ENCODE measurements at places on chromosomes 11 and 22.

- DNase-seq = no peak
Observed at GRCh38 chr22:22080270-22080669, 97.7 kb upstream of the TOP3B start.

DNA sequence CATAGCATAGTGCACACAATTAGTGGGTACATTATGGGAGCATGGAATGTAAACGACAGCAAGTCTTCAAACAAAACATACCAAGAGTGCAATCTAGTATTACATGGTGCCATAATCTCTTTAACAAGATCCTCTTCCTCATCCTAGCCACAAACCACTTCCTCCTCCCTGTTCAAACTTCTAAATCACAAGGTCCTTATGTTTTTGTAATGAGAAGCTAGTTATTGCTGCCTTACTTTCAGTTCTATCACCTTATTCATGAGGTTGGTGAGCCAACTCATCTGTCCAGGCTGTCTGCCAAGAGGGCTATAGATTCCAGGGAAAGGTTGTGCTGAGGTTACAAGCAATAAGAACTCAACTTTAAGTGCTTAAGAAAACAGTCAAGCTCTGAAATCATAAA is 195.4 kb upstream of the ARHGAP20 start:
- DNase-seq = no peak

DNA sequence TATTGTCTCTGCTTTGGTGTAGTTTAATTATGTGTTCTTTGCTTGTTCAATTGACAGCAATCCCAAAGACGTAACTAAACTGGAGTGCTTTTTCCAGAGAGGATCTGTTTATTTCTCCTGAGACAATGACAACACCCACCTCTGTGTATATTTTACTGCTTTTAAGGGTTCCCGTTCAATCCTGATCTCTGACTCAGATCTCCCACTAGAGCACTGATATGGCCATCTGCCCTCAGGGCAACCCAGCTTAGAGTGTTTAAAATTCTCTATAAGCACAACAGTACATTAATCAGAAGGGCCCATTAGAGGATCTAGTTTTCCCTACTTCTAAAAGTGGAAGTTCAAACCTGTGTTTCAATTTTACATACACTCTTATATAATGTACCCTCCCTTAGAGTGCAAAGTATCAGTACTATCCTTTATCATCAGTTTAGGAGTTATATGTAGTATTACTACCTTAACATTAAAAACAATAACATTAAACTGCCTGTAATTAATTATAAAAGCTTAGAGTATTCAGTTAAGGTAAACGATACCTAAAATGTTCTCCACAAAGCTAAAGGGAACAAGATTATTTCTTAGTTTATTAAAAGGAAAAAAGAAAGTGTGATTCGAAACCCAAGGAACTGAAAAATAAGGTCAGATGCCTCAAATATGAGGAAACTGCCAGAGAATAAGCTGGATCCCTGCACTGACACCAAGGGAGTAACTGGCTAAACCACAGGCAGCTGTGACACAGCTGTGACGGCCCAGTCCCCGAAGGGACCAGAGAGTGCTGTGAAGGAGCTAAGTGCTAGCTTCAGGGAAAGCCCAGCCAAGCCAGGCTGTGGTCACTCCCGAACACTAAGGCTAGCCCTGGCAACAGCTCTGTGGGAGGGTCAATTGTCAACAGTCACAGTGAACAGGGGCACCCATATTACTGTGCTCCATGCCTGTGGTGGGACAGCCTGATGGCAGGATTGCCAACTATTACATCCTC is 15.2 kb downstream of the UFD1 start:
- DNase-seq = no peak

GRCh38 chr11:44694443-44694842 is 32.3 kb upstream of the TSPAN18 start:
- no peak for DNase-seq

Measured in NCI-H1092 (cell line).